MCF 10A (cell line): ENCODE measurements at places on chromosomes 4 and X. TPM values are rescaled to one million over a fixed set of nuclear protein-coding genes. Genes with fewer than 3 reads are reported as not detected.

- no peak for DNase-seq
Measured at GRCh38 chr4:2850966-2851798, 7.5 kb downstream of the ADD1 start.

DNA sequence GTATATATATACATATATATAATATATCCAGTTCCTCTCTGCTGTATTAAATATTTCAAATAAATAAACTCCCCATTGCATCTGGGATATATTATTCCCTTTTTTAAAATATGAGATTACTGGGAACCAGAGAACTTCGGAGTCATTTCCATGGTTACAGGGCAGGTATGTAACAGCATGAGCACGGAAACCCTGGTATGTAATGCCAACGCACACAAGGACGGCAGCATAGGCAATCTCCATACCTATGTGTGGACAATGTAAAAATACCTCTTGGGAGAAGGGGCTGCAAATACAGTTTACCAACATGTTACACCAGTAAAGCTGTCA, 62.8 kb downstream of the NUDT10 start:
- DNase-seq, result no peak

DNA sequence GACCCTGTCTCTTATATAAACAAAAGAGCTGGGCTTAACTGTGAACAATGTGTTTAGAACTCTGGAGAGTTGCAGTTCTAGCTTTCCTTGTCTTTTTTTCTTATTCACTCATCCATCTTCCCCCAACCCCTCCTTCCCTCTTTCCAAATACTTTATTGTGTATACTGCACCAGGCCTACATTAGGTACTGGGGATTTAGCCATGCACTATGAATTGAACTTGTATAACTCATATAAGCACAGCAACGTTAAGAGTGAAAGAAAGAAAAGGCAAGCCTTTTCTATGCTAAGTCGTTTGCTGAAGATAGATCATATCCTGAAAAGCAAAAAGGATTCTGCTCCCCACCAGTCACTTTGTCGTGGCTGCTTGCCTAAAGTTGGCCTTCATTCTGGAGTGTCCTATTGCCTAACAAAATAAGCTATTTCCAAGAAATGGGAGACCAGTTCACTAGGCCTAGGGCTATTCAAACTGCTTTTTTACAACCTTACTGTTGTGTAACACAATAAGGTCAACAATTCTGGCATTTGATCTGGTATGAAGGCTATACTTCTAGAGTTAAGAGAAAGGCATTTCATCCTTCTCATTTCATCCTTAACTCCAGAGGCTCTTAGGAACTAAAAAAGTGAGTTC, 32.2 kb downstream of the CCNI start:
- DNase-seq, result peak; percentile 64

DNA sequence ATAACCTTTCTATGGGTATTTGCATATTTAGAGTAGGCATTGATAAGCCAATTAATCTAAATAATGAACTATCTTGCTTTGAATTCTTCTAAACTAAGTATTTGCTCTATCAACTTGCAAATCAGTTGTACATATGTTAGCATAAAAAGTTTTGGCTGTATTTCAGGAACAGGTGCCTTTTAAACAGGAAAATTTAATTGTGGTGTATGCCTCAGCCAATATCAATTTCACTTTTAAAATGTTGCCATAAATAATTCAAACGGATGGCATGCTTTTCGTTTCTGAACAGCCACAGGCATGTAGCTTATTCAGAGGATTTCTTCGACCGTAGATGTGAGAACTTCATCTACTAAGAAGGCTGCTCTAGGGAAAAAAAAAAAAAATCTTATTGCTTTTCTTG, 99.9 kb downstream of the DCLK2 start:
- no peak for DNase-seq

SUPT20HL1 gene
- total RNA-seq, result not detected in 2 replicates

GRCh38 chr4:48064349-48064748, 47.8 kb downstream of the NIPAL1 start:
- DNase-seq, result no peak

PRR32 gene
- total RNA-seq, result not detected in 2 replicates

- DNase-seq, result no peak
Measured at GRCh38 chrX:70025464-70025863, 24.3 kb downstream of the AWAT2 start.

GRCh38 chrX:67734111-67734753, 190.4 kb downstream of the AR start:
- no peak for DNase-seq

DNA sequence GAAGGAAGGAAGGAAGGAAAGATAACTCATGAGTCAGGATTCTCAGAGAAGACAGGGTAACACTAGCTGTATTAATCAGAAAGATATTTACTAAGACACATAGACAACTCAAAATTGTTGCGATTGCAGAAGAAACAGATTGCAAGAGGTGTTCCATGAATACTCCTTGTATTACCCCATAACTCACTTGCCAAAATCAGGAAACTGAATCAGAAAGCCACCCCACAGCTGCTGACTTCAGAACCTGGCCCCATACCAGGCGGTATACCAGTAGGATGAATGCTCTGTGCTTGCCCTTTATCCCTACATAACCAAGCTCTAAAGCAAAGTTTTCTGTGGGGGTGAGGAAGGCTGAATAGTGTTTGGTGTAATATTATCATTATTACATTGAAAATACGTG, 468.5 kb downstream of the IQCM start:
- DNase-seq, result peak; percentile 69

- DNase-seq, result no peak
Measured at GRCh38 chr4:107793996-107794395, 30.7 kb upstream of the SGMS2 start.

GRCh38 chr4:172951679-172952451, 216.7 kb upstream of the GALNT7 start:
- DNase-seq, result no peak

- DNase-seq, result peak; percentile 58
Measured at GRCh38 chr4:178784491-178784890, 1342.3 kb upstream of the AGA start.

DNA sequence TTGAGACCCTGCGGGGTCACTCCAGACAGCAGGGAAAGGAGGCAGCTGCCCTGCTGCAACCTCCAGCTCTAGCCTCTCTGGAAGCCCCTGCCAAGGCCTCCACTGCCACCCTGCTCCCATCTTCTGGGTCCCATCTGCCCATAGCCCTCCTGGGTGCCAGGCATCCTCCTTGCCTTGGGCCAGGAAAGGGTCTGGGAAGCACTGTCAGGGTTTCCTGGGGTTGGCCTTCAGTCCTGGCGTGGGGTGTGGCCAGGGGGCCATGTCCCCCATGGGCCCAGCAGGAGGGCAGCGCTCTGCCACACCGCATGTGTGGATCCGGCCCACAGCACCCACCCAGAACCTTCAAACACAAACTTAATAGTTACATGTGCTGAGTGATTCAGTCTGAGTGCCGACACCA, 3.4 kb upstream of the CPLX1 start:
- no peak for DNase-seq

DNA sequence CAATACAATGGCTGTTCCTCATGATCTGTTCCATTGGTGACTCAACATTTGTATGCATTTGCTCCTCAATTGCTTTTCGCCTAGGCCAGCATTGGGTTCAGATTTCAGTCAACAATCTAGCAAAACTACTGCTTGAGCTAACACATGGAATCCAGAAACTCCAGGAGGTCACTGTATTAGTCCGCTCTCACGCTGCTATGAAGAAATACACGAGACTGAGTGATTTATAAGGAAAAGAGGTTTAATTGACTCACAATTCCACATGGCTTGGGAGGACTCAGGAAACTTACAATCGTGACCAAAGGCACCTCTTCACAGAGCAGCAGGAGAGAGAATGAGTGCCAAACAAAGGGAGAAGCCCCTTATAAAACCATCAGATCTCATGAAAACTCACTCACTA, 67.1 kb downstream of the RXFP1 start:
- no peak for DNase-seq

GRCh38 chr4:98969878-98970785, 25.4 kb upstream of the METAP1 start:
- DNase-seq, result no peak
